Right ventricle myocardium inferior (tissue), 1 donor: ENCODE measurements at places on chromosomes 12 and 14. TPM values are rescaled to one million over a fixed set of nuclear protein-coding genes. Genes with fewer than 3 reads are reported as not detected.
A peak's percentile ranks its signal among the peaks of the same experiment; 100 is the strongest.

GRCh38 chr14:89849931-89850330 lies 104.6 kb downstream of the EFCAB11 start:
- DNase-seq, result no peak

DNA sequence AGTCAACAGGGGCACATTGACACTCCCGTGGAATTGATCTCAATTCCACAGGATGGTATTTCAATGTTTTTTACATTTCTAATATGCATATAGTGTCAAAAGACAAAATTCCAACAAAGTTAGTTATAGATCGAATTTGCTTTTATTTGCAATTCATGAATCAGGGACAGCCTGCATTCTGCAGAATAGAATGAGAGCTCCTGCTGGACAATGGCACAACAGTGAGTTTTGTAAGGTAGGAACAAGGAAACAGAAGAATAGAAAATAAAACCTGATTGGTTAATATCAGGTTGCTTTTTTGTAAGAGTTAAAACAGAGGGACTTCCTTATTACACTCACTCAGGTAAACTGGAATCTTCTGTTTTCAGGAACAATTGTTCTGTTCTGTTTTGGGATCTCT lies 32.8 kb upstream of the NEDD1 start:
- no peak for DNase-seq

DNA sequence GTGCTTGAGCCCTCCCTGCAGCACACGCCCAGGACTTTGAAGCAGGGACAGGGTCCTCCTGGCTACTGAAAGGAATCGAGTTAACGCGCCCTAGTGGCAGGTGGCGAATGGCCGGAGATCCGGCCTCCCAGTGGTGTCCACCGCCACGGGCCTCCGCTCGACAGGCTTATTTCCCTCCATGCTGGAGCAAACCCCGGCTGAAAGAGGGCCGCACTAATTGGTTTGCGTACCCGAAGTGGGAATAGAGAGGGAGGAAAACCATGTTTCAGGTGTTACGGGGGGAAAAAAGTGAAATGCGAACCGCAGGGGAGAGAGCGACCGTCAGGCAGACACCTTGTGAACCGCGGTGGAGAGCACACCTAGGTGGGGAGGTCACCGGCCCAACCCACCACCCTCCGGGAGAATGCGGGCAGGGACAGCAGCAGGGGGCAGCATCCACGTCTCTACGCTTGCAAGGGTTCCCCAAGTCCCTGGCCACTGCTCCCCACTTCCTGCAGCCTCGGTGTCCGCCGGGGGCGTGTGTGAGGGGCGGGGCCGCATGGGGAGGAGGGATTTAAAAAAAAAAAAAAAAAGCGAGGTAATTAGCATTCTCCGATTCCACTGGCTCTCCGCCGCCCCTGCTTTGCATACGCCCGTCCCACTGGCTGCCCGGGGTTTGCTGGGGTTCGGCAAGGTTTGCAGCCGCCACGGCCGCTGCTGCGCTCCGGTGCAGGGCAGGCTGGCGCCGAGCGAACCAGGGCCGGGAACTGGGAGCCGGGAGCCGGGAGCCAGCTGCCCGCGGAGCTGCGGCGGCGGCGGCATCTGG lies 224.6 kb upstream of the CRY1 start:
- DNase-seq, result peak; percentile 92

Gene LBHD2
- not detected for total RNA-seq

Gene CCDC175
- not detected for total RNA-seq

Gene PTPRQ
- total RNA-seq, result 0.70 TPM

DNA sequence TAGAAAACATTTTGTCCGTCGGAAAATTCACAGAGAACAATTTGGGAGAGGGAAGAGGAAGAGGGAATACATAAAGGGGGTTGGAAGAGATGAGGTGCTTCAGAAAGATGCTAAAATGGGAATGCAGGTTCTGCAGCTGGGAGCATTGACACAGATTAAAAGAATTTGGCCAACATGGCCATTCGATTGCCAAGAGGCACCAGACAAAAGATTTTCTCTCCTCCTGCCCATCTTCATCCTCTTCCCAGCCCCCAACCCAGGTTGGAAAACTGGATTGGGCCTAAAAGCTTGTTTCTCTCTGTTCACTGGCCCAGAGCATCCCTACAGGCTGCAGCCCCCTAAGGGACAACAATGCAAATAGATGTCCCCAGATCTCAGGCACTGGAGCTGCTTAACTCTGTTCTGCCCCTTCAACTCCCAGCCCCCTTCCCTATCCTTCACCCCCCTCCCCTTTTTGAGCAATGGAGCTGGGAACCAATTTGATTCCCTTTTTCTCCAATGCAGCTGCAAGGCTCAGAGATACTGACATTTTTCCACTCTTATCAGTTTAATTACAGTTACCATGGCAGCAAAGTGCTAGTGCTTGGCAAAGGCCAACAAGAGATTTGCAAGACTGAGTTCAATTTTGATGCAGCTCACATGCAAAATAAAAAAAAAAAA lies 1.9 kb downstream of the LMO3 start:
- DNase-seq, result no peak

Gene NELL2
- total RNA-seq, result not detected

DNA sequence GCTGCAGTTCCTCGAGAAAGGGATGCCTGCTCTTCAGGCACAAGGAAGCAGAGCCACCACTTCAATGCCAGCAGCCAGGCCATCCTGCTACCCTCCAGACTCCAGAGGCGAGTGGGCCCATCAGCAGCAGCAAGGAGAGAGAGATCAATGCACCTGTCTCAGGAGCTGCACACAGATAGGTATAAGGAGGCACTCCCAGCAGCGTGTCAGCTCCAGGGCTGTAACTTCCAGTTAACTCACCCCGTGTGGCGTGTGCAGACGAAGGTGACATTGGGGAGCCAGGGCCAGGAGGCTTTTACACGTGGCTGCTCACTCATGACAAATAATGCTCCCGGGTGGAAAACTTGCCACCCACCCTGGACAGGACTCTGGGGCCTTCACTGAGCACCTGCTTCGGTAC lies 24.2 kb downstream of the GALNT16 start:
- no peak for DNase-seq

Gene SMIM41
- 0.16 TPM for total RNA-seq

DNA sequence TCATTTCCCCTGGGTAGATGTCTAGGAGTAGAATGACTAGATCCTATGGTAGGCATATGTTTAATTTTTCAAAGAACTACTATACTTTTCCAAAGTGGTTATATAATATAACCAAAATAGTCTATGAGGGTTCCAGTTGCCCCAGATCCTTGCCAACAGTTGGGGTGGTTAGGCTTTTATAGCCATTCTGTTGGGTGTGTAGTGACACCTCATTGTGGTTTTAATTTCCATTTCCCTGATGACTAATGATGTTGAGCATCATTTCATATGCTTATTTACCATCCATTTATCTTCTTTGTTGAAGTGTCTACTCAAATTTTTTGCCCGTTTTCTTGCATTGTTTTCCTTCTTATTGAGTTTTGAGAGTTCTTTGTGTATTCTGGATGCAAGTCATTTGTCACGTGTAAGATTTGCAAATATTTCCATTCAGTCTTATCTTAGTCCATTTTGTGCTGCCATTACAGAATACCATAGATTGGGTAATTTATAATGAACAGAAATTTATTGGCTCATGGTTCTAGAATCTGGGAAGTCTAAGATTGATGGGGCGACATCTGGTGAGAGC lies 4.7 kb downstream of the SYNE2 start:
- no peak for DNase-seq

DNA sequence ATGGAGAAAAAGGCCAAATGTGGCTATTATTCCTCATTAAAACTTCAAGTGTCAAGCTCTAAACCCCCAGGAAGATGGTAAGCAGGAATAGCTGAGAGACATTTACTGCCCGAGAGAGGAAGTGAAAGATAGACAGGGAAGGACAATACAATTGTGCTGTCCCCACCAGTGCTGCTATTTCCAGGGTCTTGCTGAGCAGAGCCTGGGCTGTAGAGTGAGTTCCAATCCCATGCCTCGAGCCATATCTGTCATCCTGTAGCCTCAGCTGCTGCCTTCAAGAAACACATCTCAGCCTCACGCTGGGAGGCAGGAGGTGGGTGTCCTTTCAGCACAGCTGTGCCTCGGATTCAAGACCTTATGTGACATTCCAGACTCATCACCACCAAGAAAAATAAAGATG lies 114.0 kb downstream of the RPAP3 start:
- DNase-seq, result no peak

Gene PSMD9
- total RNA-seq, result 35.4 TPM

GRCh38 chr12:111556676-111557075 lies 42.4 kb downstream of the ATXN2 start:
- no peak for DNase-seq

DNA sequence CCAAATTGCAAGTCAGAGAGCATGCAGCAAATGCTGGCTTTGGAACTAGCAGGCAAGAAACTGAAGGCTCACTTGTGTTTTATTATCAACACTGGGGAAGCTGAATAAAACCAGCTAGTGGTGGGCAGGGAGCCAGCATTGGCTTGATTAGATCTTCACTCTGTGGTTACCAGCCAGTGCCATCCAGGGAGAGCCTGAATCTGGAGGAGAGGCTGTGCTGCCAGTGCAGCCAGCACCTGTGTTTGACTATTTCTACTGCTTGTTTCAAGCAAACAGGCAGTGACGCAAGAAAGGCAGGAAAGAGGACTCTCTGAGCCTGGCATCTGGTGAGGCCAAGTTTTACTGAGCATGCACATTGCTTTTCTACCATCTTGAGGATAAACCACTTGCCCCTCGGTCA lies 247.0 kb downstream of the PHLDA1 start:
- DNase-seq, result no peak

DNA sequence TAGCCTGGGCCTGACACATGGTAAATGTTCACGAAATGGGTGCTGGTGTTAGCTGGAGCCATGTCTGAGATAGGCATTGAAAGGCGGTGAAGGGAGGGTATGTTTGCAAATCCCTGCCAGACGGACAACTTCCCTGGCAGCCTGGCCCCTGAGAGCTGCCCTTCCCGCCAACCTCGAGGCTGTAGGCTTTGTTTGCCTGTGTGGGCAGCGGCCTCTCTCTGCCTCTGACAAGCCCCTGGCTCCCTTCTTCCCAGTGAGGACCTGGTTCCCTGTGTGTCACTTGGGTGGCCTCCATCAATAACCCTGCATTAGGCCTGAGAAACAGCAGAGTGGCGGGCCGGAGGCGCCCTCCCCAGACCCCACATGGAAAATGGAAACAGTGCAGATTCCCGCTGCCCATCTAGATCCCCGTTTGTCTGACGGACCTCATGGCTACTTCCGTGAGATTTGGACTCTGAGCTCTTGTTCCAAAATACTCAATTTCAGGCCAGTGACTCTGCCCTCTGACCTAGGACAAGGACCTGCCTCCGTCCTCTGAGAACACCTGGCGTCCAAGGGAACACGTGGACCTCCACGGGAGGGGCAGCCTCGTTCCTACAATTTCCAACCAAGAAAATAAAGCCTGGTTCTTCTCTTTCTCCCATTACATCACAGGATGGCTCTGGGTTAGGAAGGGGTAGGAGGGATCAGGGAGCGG lies 325.5 kb downstream of the DPF3 start:
- no peak for DNase-seq

Gene DIO2
- total RNA-seq, result 1.6 TPM
